Activated CD4-positive, alpha-beta T cell treated with anti-CD3 and anti-CD28 coated beads for 4 hours (primary cell): ENCODE measurements at places on chromosomes 6 and 20.

DNA sequence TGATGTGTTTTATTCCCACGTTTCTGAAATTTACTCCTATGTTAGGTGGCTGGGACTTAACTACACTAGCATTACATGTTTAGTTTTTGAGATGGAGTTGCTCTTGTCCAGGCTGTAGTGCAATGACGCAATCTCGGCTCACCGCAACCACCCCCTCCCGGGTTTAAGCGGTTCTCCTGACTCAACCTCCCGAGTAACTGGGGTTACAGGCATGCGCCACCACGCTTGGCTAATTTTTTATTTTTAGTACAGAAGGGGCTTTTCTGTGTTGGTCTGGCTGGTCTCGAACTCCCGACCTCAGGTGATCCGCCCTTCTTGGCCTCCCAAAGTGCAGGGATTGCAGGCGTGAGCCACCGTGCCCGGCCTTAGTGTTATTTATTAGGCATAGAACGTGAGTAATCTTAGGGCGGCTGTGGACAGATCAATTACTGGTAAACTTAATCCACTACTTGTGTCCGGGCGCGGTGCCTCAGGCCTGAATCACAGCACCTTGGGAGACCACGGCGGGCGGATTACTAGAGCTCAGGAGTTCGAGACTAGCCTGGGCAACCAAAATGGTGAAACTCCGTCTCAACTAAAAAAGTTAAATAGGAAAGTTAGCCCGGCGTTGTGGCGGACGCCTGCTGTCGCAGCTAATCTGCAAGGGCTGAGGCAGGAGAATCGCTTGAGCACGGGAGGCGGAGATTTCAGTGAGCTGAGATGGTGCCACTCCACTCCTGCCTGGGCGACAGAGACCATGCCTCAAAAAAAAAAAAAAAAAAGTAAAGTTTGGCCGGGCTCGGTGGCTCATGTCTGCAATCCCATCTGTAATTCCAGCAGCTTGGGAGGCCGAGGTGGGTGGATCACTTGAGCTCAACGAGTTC lies 123.7 kb upstream of the BTN3A2 start:
- DNase-seq, result peak; percentile 54

DNA sequence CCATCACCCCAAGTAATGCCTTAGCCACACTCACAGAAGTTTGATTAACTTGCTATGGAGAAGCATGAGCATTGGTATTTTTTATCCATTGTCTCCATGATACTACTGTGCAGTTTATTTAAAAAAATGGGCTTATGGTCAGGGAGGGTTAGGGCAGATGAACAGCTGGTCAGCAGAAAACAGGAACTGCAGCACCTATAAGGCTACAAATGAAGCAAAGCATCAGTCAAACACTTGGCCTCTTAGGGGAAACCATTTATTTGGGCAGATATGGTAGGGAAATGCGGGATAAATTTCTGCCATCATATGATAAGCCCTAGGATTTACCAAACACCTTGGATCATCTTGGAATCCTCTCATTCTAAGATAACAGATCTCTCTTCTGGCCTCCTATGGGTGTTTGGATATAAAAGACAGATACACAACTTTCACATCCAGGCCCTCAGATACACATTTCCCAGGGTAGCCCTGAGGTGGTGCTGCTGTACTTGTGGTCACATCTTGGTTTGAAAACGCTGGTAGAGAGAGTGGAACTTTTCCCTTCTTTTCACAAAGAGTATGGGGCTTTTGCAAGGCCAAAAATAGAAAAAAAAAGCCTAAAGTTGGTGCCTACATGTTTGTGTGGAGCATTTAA lies 42.8 kb upstream of the AHI1 start:
- no peak for DNase-seq

- DNase-seq, result peak; percentile 40
These were observed 995 bp downstream of the STK4 start for GRCh38 chr20:44967207-44967807.

GRCh38 chr6:37381579-37381978 lies 27.8 kb downstream of the RNF8 start:
- DNase-seq, result peak; percentile 17

DNA sequence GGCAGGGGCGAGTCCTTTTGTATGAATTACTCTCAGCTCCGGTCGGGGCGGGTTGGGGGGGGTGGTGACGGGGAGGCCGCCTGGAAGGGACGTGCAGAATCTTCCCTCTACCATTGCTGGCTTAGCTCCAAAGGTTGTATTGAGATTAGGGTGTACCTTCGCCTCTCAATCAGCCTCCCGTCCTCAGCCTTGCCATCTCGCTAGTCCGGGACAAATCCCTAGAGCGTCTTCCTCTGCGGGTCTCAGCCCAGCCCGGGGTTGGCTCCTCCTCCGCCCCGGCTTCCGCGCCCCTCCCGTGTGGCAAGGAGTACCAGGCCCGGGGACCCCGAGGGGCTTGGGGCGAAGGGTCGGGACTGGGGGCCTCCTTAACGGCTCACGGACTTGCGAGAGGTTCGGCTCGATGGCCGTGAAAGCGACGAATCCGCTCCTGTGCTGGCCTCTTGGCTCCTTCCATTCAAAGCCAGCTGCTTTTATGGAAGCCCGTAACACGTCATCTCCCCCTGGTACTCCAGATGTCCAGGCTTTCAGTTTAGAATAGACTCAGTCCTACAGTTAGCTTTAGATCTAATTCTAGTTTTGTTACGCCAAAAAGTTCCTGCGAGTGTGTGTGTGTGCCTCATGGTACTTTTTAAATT lies 636 bp upstream of the EEF1A1 start:
- DNase-seq, result no peak

DNA sequence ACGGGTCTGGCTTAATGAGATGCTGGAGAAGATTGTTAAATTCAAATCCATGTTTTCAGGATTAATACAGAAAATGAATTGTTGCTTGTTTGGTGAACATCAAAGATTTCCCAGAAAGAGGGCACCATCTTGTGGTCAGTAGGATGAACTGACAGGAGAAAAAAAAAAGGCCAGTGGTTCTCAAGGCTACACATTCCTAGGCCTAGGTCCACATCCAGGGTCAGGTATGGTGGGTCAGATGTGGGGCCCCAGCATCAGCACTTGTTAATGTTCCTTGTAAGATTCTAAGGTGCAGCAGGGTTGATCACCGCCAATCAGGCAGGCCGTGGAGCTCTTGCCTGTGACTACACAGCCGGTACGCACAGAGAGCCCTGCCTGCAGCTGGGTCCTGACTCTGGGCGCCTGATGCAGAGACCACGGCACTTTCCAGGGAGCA lies 34.0 kb upstream of the FOXO3 start:
- no peak for DNase-seq
